ENCODE measurements at places on chromosomes 12 and 14.

- no peaks in the 10 kb centered on the region for H3K36me3 ChIP-seq
- H3K27ac ChIP-seq, result no peak overlapping the region
- H3K4me3 ChIP-seq, result no peak overlapping the region
- no peak for DNase-seq
- peaks cover 31% of the 10 kb centered on the region for H3K4me1 ChIP-seq
- no peaks in the 10 kb centered on the region for H3K27me3 ChIP-seq
Measured at GRCh38 chr14:99212199-99212598, 59.8 kb downstream of the BCL11B start.

DNA sequence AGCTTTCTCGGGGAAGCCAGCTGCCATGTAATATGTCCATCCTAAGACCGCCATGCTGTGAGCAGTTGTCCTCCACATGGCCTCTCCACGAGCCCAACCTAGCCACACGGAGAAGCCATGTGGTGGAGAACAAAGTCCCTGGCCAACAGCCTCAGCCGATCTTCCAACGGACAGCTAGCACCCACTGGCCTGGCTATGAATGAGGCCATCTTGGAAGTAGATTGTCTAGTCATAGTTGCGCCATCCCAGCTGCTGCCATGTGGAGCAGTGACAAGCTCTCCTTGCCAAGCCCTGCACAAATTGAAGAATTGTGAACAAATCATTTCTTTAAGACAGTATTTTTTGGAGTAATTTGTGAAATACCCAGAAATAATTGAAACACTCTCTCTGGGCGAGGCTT, 49.3 kb upstream of the USP44 start:
- no peaks in the 10 kb centered on the region for H3K27me3 ChIP-seq
- no peaks in the 10 kb centered on the region for H3K36me3 ChIP-seq
- no peak for DNase-seq
- no peak overlapping the region for H3K27ac ChIP-seq
- no peak overlapping the region for H3K4me3 ChIP-seq

DNA sequence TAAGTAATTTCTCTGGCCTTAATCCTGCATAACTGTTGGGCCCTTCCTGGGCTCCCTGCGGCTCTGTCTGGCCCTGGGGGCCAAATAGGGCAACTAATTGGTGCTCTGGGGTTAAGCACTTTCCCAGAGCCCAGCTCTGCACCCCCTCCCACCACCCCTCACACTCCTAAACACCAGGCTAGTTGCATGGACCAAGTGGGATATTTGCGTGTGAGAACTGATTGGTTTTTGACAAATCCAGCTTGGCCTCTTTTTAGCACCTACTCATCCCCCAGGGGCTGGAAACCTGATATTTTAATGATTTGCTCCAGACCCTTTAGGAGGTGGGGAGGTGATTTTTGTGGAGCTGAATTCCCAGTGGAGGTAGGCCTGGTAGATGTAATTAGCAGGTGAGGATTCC, 91.9 kb downstream of the DICER1 start:
- no peak overlapping the region for H3K4me3 ChIP-seq
- no peaks in the 10 kb centered on the region for H3K36me3 ChIP-seq
- H3K27ac ChIP-seq, result no peak overlapping the region
- no peak for DNase-seq
- peaks cover 2% of the 10 kb centered on the region for H3K27me3 ChIP-seq
- peaks cover 11% of the 10 kb centered on the region for H3K4me1 ChIP-seq

- no peak for DNase-seq
- no peak overlapping the region for H3K4me3 ChIP-seq
- H3K27me3 ChIP-seq, result no peaks in the 10 kb centered on the region
- peaks cover 58% of the 10 kb centered on the region for H3K4me1 ChIP-seq
- peaks cover 7% of the 10 kb centered on the region for H3K36me3 ChIP-seq
Measured at GRCh38 chr14:68181519-68182326, 362.1 kb downstream of the RAD51B start.

GRCh38 chr12:92213166-92213565, 67.5 kb upstream of the BTG1 start:
- H3K27ac ChIP-seq, result no peak overlapping the region
- no peaks in the 10 kb centered on the region for H3K27me3 ChIP-seq
- H3K4me3 ChIP-seq, result no peak overlapping the region
- H3K4me1 ChIP-seq, result no peaks in the 10 kb centered on the region
- no peak for DNase-seq
- H3K36me3 ChIP-seq, result no peaks in the 10 kb centered on the region
